Activated CD8-positive, alpha-beta memory T cell treated with anti-CD3 and anti-CD28 coated beads, Interleukin-2, amount 10 ng/mL, durations not matched to agents 7 days and 5 days (primary cell): ENCODE measurements at places on chromosomes 2 and 18.

- no peak for DNase-seq
These were observed 1.6 kb downstream of the CASP8 start for GRCh38 chr2:201261906-201262305.

GRCh38 chr2:140865837-140866236 lies 1265.0 kb downstream of the LRP1B start:
- DNase-seq, result no peak

GRCh38 chr2:31347750-31348149 lies 66.8 kb downstream of the XDH start:
- no peak for DNase-seq

- DNase-seq, result no peak
These were observed 186.5 kb downstream of the TRIB2 start for GRCh38 chr2:12903272-12903671.

DNA sequence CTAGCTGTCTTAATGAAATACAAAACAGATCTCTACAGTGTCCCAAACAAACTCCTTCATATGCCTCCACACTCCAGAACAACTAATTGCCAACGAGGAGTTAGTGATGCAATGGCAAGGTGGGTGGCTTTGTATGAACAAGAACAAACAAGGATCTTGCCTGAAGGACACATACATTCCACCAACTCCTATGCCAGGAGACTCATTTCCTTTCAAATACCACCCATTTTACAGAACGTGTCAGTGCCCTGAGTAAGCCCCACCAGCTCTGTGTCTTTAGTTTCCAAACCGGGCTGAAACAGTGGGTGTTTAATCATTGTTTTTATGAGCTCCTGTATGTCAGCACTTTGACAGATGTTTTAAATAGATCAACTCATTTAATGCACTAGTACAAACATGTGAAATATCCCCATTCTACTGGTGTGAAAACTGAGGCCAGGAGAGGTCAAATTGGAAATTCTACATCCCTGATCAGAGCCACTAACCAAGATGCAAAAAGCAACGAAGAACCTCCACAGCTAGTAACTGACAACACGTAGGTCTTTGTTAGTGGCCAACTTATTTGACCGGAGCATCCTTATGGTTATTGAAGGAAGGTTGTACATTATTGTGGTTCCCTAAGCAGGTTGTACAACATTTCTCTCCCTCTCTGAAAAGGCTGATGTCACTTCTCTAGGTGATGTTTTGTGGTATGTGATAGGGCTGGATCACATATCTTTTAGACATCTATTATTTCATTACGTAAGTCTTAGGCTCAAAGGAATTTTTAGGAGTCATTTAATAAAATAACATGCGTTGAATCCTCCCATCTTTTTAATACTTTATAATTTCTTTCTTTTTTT lies 534.9 kb upstream of the TNP1 start:
- DNase-seq, result no peak

- DNase-seq, result no peak
These were observed 182.4 kb upstream of the MC4R start for GRCh38 chr18:60554967-60555366.

DNA sequence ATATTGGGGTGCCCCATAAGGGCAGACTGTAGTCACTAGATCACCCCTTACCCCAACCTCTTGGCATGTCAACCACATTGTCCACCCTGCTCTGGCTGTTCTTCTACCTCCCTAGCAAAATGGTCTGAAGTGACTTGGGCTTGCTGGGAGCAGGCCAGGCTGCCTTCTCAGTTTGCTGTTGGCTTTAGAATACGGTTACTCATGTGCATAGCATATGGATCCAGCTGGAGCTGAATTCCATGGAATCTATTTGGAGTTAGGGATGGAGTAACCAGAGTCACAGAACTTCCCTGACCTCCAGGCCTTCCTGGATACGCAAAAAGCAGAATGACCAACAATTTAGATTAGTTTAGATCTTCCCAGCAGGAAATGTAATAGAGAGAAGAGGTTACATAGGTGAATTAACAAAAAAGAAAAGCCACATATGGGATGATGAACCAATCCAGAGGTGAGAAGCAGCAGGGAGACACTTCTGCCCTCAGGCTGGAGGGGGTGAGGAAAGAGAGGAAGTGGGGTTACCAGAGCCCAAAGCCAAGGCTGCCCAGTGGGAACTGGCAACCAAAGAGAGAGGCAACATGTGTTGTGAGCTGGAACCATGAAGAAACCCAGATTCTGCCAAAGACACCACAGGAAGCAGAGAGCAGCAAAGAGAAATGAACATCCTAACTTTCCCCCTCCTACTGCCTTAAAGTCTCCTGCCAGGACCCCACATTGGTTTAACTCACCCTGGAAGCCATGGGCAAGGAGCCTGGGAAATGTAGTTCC lies 26.1 kb downstream of the PKDCC start:
- no peak for DNase-seq

DNA sequence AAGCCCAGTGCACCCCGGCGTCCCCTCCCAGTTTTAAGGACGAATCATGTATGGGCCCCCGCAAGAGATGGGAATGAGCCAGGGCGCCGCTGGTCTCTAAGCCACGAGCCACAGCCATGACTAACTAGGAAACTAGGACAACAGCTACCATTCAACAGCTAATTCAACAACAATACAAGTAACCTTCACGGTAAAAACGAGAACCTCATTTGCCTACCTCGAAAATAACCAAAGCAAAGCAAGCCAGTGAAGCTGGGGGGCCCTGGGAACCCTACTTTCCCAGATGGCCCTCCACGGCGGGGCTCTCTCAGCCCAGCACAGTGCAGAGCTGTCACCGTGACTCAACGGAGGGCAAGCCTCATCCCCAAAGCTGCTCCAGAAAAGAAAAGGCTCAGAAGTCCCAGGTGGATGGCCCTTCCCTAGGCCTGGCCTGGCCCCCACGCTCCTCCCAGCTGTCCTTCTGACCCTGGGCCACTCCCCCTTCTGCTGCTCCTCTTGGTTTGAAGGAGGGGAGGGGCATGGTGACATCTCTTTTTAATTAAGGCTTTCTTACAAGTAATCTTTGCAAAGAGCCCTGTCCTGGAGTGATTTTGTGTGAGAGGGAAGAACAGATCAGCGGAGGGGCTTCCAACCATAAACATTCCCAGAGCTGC lies 126.3 kb downstream of the HDAC4 start:
- DNase-seq, result peak; percentile 67

- no peak for DNase-seq
These were observed 84.0 kb downstream of the PTGR3 start for GRCh38 chr18:75124991-75125381.

- DNase-seq, result no peak
These were observed 17.1 kb upstream of the CACNB4 start for GRCh38 chr2:152115952-152116351.

DNA sequence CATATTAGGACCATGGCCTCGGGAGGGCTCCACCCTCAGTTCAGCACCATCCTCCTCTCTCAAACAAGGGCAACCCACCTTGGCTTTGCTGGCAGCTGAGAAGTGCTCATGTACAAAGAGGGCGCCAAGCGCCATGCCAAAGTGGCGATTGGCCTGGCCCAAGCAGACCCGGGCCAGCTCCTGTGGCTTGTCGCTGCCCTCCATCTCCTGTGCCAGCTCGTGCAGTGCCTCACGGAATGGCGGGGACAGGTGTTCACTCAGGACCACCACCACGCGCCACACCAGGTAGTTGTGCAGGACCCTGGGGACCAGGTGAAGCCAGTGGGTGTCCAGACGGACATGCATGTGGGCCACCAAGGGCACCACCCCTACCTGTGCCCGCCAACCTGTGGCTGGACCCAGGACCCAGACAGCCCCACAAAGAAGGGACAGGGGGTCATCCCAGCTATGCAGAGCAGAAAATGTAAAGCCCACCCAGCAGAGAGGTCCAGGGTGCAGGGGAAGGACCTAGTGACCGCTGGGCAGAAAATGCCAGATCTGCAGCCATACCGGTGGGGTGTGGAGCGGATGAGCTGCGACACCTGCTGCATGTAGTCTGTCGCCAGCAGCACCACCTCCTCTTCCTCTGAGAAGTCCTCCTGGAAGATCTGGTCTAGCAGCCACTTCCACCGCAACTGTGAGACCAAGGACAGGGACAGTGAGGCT lies 3.6 kb downstream of the ECEL1 start:
- no peak for DNase-seq

DNA sequence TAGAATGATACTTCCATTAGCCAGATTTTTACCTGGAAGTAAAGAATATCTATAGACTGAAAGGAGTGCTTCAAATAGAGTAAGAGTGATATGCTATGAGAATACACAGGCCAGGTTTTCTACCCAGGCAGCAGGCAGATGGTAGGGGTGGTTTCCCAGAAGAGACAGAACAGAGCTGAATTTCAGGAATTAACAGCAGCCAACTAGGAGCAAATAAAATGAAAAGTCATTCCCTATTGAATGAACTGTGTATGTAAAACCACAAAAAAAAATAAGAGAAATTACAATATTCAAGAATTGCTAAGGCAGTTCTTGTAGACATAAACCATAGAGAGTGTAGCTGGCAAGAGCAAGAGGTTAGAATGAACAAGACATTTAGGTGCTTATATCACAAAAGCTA lies 336.8 kb downstream of the KCNJ3 start:
- DNase-seq, result no peak

DNA sequence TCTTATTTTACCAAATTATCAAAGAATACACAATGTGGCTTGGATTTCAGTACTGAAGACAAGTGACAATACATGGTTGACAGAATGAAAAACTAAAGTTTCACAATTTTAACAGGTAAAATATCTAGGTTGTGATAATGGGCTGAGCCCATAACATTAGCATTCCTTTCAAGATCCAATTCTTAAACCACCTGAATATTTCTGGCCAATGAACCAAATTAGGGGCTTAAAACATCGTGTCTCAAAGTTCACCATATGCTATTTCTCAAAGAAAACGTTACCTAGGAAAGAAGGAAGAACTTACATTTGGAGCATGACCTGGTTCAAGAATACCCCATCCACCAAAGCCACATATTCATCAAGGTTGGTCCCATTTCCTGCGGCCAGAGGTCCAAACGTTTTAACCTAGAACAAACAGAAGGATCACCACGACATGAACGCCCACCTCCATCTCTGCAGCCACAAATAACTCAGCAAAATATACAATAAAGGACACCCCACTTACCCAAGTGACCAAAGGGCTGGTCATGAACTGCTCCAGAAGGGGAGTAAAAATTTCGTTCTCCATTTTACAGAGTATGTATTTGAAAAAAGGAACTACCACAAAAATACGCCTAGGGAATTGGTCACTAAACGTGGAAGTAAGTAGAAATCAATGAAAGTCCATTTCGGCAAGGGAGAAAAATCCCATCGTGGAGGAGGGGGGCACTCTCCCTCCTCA lies 984 bp downstream of the CCDC88A start:
- DNase-seq, result no peak

- DNase-seq, result peak; percentile 73
These were observed 22.4 kb downstream of the CYP27C1 start for GRCh38 chr2:127197475-127198385.
